ENCODE measurements at places on chromosomes 2 and 18.

- no peak for DNase-seq
Observed at GRCh38 chr18:11388755-11389680, 220.4 kb upstream of the SLC35G4 start.

GRCh38 chr2:195756218-195756942 is 99.4 kb downstream of the SLC39A10 start:
- DNase-seq: no peak

DNA sequence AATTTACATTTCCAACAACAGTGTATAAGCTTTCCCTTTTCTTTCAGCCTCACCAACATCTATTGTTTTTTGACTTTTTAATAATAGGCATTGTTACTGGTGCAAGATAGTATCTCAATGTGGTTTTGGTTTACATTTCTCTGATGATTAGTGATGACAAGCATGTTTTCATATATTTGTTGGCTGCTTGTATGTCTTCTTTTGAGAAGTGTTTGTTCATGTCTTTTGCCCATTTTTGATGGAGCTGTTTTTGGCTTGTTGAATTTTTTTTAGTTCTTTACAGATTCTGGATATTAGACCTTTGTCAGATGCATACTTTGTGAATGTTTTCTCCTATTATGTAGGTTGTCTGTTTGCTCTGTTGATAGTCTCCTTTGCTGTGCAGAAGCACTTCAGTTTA is 32.1 kb downstream of the PROKR1 start:
- DNase-seq: no peak

GRCh38 chr2:21793461-21793860 is 669.7 kb downstream of the TDRD15 start:
- DNase-seq: no peak

- DNase-seq: no peak
Observed at GRCh38 chr2:16663121-16663905, 2.3 kb downstream of the CYRIA start.

- DNase-seq: no peak
Observed at GRCh38 chr2:15790838-15791237, 149.5 kb upstream of the MYCN start.

- DNase-seq: no peak
Observed at GRCh38 chr2:42876326-42876751, 84.0 kb upstream of the HAAO start.

- DNase-seq: no peak
Observed at GRCh38 chr18:25097569-25098056, 254.4 kb downstream of the ZNF521 start.

DNA sequence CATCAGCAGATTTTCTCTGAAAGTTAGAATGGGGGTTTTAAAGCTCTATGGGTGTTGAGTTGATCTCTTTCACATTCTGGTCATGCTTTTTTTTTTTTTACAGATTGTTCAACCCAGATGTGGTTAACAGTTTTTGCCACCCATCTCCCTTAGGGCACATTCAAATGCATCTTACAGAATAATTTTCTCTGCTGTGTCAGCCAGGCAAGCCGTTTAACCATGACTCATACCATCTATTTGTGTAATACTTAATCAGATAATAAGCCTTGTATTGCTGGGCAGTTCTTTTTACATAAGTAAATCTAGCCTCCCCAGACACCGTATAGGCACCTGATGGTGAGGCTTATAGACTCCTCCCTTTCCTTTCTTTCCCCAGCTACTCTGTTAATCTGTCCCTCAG is 62.0 kb downstream of the TGIF1 start:
- DNase-seq: peak; percentile 28

DNA sequence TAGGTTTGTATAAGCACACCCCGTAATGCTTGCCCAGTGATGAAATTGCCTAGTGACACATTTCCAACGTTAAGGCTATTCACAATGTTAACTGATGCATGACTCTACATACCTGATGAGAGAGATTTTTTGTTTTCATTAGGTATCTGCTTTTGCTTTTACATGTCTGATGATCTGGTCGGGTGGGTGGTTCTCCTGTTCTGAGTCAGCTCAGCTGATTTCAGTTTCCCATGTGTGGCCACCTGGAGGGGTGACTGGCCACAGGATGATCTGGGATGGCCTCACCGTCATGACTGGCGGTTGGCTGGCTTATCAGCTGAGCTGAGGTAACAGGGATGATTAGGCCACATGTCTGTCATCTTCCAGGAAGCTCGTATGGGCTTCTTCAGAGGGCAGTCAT is 33.8 kb upstream of the ACYP2 start:
- no peak for DNase-seq

Data from effector memory CD8-positive, alpha-beta T cell (primary cell).